Keratinocyte (primary cell): ENCODE measurements at places on chromosomes 5 and 9.
A peak's percentile ranks its signal among the peaks of the same experiment; 100 is the strongest.

GRCh38 chr5:180785794-180786221, 16.8 kb downstream of the MGAT1 start:
- peaks cover 3% of the 10 kb centered on the region for H3K36me3 ChIP-seq
- DNase-seq, result no peak
- H3K4me1 ChIP-seq, result peaks cover 19% of the 10 kb centered on the region
- H3K4me3 ChIP-seq, result no peak overlapping the region

- no peak overlapping the region for H3K4me3 ChIP-seq
- no peak overlapping the region for H3K27ac ChIP-seq
- peaks cover 19% of the 10 kb centered on the region for H3K36me3 ChIP-seq
- H3K4me1 ChIP-seq, result peaks cover 5% of the 10 kb centered on the region
Observed at GRCh38 chr5:150753463-150753862, 5.4 kb downstream of the DCTN4 start.

DNA sequence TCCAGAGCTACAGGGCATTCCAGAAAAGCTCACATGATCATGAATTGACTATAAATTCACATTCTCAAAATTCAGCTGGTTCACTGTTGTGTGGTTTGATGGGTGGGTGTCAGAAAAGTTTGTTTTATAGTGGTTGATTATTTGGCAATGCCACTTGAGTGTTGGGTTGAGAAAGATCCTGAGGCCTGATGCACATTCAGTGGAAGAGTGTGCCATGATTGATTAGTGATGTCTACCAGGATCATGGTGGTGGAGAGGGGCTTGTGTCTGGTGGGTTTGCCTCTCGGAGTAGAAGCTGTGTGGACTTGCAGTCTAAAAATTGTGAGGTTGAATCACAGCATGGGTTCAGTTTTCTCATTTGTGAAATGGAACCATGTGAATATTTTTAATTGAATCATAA, 2.0 kb downstream of the NDUFS6 start:
- H3K27ac ChIP-seq, result no peak overlapping the region
- no peaks in the 10 kb centered on the region for H3K27me3 ChIP-seq
- H3K36me3 ChIP-seq, result peaks cover 24% of the 10 kb centered on the region
- H3K4me3 ChIP-seq, result no peak overlapping the region
- H3K4me1 ChIP-seq, result peaks cover 19% of the 10 kb centered on the region
- no peak for DNase-seq

DNA sequence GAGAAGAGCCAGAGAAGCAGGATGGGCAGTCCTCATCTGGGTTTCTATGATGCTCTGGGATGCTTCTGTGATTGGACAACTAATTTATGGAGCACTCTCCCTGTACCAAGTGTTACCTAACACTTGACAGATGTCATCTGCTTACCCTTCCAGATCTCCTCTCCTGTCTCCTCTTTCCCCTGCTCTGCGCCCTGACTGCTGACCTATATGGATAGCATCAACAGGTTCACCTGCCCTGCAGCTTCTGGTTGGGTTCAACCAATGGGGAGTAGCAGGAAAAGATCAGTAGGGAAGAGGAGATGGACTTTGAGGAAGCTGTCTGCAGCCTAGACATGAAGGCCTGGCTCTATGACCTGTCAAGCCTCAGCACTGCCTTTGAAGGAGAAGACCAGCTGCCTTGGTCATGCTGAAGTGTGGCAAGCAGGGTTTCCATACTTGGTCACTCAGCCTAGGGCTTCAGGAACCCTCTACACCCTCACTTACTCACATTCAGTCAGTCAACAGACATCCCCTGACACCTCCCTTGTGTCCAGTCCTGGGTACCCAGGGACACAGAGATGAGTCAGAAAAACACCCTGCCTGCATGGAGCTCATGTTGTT, 11.3 kb upstream of the P4HA2 start:
- DNase-seq, result no peak
- no peak overlapping the region for H3K4me3 ChIP-seq
- H3K27me3 ChIP-seq, result no peaks in the 10 kb centered on the region
- H3K36me3 ChIP-seq, result no peaks in the 10 kb centered on the region

- peak overlapping the region; percentile 19 for H3K4me3 ChIP-seq
- DNase-seq, result no peak
- no peaks in the 10 kb centered on the region for H3K36me3 ChIP-seq
- no peak overlapping the region for H3K27ac ChIP-seq
- H3K4me1 ChIP-seq, result no peaks in the 10 kb centered on the region
Observed at GRCh38 chr9:92807757-92808725, 43.4 kb upstream of the BICD2 start.

GRCh38 chr9:95498641-95499040, 18.1 kb downstream of the PTCH1 start:
- H3K27ac ChIP-seq, result no peak overlapping the region
- H3K27me3 ChIP-seq, result no peaks in the 10 kb centered on the region
- H3K4me3 ChIP-seq, result no peak overlapping the region

DNA sequence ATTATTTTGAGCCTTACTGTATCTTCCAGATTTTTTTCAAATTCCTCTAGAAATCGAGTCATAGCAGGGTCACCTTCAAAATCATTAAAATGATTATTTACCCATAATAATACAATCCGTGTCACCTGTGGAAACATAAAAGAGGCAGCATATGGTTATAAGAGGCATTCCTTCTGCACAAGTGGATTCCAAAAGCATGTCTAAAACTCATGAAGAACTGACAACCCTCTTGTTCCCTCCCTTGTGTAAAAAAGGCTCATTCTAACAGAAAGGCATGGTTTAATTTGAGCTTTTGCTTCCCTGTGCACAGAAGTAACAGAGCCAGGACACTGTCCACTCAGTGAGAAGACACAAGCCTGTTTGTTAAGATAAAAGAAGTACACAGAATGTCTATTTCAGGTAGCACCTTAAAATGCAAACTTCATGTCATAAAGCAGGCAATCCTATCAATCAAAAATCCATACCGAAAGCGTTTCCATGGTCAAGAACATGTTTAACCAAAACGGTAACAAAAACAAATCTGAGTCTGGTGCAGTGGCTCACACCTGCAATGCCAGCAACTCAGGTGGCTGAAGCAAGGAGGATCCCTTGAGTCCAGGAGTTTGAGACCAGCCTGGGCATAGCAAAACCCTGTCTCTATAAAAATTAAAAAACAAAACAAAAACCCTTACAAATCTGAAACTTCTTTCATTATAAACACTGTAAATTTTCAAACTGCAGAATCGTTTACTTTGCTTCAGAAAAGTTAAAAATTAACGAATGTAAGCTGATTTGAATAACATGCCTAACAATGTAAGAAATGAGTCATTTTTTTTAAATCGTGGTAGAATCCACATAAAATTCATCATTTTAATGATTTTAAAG, 139.3 kb downstream of the RAPGEF6 start:
- H3K27me3 ChIP-seq, result no peaks in the 10 kb centered on the region
- H3K36me3 ChIP-seq, result peaks cover 2% of the 10 kb centered on the region
- no peaks in the 10 kb centered on the region for H3K4me1 ChIP-seq
- DNase-seq, result no peak
- H3K4me3 ChIP-seq, result no peak overlapping the region
- H3K27ac ChIP-seq, result no peak overlapping the region

DNA sequence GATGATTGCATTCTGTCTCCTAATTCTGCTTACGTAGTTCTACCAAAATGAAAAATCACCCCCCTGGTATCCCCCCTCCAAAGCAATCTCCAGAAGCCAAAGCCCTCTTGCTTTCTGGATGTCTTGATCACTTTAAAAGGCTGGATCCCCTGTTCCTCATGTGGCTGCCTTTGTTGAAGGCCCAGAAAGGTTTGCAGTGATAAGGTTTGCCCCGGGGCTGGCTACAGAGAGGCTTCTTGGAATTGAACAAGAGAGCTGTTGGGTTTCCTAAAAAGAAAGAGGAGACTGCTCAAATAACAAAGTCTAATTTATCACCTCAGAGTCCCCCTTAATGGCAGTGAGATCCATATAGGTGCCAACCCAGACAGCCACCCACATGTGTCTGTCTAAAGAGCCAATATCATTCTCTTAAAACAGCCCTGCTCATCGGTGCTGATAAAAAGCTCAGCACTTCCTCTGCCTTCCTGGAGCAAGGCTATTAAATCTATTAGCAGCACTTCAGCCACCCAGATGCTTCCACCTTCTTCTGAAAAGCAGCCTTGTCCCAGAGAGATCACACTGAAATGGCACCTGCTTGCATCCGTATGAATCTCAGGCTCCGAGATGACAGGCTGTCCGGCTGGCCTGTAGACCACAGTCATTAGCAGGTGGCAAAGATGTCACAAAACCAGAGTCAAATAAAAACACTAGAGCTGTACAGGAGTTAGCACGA, 70.9 kb downstream of the TEX10 start:
- H3K27me3 ChIP-seq, result no peaks in the 10 kb centered on the region
- no peak overlapping the region for H3K4me3 ChIP-seq
- H3K4me1 ChIP-seq, result no peaks in the 10 kb centered on the region
- no peak for DNase-seq

GRCh38 chr5:154487541-154487940, 9.5 kb upstream of the HAND1 start:
- no peaks in the 10 kb centered on the region for H3K4me1 ChIP-seq
- no peak for DNase-seq
- H3K27me3 ChIP-seq, result peaks cover 56% of the 10 kb centered on the region
- no peak overlapping the region for H3K4me3 ChIP-seq
- no peak overlapping the region for H3K27ac ChIP-seq

DNA sequence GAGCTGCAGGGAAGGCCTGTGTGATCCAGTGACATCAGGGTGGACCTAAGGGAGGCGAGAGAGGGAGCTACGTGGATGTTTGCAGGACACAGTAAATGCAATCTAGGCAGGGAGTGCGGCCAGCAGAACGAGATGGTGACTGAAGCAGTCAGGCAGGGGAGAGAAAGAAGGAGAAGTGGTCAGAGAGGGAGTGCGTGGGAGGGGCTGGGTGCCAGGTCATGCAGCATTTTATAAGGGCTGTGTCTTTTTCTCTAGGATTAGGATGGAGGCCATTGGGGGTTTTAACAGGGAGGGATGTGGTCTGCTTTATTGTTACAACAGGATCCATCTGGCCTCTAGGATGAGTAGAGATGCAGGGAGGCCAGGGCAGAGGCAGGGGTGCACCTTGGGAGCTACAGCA, 80.4 kb downstream of the DCP2 start:
- H3K27ac ChIP-seq, result no peak overlapping the region
- H3K4me3 ChIP-seq, result no peak overlapping the region
- H3K4me1 ChIP-seq, result peaks cover 27% of the 10 kb centered on the region
- no peaks in the 10 kb centered on the region for H3K27me3 ChIP-seq

- no peaks in the 10 kb centered on the region for H3K27me3 ChIP-seq
- H3K36me3 ChIP-seq, result no peaks in the 10 kb centered on the region
- DNase-seq, result no peak
- H3K27ac ChIP-seq, result no peak overlapping the region
- no peaks in the 10 kb centered on the region for H3K4me1 ChIP-seq
- no peak overlapping the region for H3K4me3 ChIP-seq
Observed at GRCh38 chr5:137272831-137273230, 226.3 kb downstream of the SPOCK1 start.

DNA sequence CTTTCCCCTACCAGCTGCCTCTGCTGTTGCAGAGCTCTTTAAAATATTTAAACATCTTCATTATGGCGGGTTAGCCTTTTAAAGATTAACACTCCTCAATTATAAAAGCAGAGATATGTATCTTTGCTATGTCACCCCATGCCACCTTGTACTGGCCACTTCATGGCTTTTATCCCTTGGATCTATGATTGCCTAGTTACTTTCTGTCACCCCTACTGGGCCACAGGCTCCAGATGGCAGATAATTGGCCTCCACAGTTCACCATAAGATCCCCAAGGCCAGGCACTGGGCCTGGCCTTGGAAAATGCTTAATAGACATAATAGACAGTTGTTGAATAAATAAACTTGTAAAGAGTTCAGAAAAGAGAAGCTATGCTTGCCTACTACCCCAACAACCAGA, 142.0 kb upstream of the SHB start:
- H3K4me1 ChIP-seq, result peaks cover 8% of the 10 kb centered on the region
- H3K27me3 ChIP-seq, result no peaks in the 10 kb centered on the region
- no peak overlapping the region for H3K4me3 ChIP-seq
- H3K36me3 ChIP-seq, result no peaks in the 10 kb centered on the region
- DNase-seq, result no peak
- H3K27ac ChIP-seq, result no peak overlapping the region

DNA sequence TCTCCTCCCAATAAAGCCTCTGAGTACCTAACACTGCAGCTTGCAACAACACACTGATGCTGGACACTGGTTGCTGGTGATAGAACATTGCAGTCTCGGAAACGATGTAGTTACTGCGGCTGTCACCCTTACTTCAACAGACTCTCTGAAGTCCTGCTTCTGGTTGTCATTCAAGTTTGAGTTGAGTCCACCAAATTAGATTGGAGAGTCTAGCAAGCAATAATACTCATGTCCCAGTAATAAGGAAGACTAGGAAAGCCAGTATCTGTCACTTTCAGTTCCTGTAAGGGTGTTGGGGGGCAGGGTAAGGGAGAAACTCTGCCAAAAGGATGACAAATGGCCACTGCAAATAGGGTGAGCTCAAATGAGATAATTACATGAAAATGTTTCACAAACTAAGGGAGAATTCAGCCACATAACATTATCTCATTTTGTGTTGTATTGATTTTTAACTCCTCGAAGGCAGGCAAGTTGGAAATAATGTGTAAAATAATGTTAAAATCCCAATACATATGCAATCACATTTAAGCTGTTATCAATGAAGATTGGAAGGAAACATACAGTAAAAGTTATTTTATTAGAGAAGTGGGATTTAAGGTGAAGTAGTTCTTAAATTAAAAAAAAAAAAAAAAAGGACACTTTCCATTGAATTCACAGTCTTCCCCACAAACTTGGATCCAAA, 849 bp upstream of the IFT74 start:
- H3K27ac ChIP-seq, result peak overlapping the region; percentile 70
- no peaks in the 10 kb centered on the region for H3K36me3 ChIP-seq
- peak overlapping the region; percentile 61 for H3K4me3 ChIP-seq
- H3K27me3 ChIP-seq, result no peaks in the 10 kb centered on the region
- DNase-seq, result no peak

DNA sequence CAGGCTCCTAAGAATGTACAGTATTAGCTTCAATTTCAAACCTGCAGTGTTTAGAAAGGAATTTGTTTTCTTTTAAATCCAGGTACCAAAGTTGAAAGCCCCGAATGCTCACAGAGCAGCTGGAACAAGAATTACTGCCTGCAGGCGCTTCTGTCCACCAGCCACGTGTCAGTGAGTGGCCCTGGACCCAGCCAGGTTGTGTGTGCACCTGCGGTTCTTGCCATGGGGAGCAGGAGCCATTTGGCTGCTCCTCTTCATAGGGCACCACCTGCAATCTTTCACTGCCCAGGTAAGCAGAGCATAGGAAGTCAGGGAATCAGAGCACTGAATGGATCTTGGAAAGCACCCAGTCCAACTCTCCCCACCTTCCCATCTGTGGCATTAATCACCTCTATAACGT, 79.5 kb upstream of the PIP5K1B start:
- H3K4me1 ChIP-seq, result no peaks in the 10 kb centered on the region
- no peaks in the 10 kb centered on the region for H3K36me3 ChIP-seq
- H3K27ac ChIP-seq, result no peak overlapping the region
- H3K4me3 ChIP-seq, result no peak overlapping the region
- no peak for DNase-seq
